ENCODE measurements at places on chromosomes 5 and 9.

DNA sequence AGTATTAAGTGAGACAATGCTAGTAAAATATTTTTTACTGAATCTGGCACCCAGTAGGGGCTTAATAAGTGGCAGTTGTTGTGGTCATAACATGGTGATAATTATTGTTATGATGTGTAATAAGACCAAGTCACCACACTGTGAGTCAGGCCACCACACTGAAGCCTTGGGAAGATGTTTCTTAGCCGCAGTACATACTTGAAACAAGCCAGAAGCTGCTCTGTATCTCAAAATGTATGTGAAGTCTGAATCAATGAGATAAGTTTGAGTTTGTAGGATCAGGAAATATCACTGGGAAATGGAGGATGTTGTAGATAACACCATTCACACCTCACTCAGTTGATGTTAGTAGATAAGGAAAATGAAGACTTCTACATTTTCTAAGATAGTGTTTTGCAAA, 51.3 kb upstream of the PTPN3 start:
- DNase-seq = no peak

GRCh38 chr9:137107982-137108381, 6.6 kb downstream of the DPP7 start:
- no peak for DNase-seq

DNA sequence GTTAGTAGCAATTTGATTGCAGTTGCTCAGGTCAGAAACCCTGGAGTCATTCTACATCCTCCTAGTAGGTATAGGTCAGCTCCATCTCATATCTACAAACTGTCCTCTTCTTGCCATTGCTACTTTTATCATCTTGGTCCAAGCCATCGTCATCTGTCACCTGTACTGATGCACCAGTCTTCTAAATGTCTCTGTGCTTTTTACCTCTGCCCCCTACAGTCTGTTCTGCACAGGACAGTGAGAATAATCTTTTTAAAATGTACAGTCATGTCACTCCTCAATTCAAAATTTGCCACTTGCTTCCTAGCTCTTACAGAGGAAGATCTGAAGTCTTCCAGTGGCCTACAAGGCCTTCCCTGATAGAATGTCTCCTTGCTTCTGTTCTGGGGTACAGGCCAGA, 6.8 kb downstream of the NNT start:
- DNase-seq = no peak

GRCh38 chr9:20906326-20906725, 125.1 kb downstream of the HACD4 start:
- DNase-seq = no peak

DNA sequence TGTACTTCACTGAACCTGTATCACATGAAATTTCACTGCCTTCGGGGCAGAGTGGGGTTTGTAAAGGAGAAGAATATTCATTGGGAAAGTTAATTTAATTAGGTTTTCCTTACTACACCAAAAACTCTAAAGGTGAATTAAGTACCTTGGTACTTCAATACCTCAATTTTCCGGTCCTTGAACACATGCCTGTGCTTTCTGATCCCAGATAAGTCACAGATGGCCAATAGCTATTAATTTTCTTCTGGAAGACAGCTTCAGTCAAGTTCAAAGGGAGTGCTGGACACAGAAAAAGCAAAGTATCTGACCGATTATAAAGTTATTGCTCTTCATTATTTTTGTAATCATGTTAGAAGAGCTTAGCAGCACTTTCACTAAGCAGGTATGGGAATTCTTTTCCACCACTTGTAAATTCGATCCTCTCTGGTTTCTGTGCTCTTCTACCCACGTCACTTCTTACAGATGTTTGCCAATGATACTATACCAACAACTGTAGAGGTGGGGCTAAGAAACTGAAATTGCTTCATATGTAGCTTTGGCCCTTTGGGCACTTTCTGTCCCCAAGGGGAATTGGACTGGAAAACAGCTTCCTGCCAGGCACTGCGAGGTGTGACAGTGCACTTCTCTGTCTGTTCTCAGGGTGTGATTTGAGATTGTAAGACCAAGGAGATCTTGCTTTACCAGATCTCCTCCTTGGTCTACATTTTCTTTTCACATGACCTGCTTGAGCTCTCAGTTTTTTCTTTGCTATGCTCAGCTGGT, 164.0 kb downstream of the CCDC192 start:
- no peak for DNase-seq

DNA sequence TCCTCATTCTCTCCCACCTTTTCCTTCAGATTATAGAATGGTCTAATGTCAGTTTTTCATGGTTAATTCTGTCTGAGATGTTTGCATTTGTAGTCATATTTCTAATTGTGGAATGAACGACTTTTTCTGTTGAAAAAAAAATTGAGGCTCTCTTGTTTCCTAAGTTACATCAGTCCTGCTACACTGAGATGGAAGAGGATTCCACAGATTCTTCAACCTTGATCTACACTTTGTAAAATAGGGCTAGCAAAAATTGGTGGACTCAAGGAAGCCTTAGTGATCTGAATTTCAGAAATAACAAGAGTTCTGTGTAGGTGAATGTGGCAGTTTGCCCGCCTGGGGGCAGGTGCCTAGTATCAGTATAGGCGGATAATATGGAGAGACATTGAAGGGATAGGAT, 51.9 kb downstream of the ERBIN start:
- DNase-seq = no peak

DNA sequence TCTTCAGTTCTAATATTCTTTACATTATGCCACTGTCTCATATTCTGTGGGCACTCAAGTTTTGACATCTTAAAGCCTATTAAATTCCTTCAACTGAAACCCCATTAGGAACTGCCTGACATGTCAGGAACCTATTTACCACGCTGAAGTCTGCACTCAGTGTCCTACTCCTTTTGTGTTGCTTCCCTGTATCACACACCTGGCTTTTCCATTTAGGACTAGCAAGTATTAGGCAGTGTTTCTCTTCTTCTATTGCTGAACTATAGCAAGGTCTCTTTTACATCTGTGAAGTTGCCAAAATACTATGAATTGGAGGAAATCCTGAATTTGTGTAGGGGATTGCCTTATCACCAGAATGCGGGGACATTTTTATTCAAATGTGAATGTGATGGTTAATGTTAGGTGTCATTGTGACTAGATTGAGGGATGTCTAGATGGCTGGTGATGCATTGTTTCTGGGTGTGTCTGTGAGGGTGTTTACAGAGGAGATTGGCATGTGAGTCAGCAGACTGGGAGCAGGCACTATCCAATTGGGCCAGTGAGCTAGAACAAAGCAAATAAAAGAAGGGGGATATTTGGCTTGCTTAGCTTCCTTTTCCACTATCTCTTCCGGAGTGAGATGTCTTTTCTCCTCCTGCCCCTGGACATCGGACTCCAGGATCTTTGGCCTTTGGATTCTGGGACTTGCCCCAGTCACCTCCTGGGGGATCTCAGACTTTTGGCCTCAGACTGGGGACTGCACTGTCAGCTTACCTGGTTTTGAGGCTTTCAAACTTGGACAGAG, 21.2 kb upstream of the VCAN start:
- no peak for DNase-seq

DNA sequence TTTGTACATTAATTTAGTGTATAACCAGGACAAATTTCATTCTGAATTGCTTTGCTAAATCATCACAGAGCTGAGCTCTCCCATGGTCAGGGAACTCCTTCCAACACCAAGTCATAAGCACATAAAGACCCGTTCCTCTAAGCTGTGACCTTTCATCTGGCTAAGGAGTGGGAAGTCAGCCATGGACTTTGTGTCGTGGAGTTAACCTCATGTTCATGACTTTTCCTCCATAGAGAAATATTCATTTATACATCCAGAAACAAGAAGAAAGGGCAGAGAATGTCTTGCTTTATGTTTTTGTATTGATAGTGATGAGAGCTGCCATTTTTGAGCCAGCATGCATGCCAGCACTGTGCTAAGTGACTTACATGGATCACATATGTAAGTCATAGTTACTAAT, 97.5 kb downstream of the INIP start:
- no peak for DNase-seq

DNA sequence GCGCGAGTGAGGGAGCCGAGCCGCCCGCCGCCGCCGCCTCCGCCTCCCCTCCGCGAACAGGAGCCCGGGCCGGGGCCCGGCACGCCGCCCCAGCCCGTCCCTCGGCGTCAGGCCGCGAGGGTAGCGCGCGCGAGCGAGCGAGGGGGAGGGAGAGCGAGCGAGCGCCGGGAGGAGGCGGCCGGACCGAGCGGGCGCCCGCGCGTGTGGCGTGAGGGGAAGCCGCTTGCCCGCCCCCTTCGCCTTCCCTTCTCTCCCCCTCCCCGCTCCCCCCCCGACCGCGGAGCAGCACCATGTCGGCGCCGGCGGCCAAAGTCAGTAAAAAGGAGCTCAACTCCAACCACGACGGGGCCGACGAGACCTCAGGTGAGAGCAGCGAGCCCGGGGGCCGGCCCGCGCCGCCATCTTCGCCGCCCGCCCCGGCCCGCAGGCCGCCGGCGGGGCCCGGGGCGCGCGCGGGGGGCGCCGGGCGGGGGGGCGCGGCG, 312 bp downstream of the SET start:
- no peak for DNase-seq

DNA sequence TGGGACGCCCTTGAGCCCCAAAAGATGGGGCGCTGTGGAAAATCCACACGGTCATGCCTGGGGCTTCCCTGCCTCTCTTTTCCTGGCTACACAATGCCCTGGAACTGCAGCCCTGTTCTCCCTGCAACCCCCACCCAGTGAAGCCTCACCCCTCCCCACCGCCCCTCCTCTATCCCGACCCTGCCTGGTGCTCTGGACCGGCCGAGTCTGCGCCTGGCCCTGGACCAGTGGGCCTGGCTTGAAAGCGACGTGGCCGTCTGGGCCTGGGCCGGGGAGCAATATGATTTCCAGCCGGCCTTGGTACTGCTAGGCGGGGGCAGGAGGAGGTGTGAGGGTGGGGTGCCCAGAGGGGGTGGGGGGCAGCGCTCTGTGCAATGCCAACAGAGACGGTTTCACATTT, 71.0 kb upstream of the RNU6ATAC start:
- no peak for DNase-seq

DNA sequence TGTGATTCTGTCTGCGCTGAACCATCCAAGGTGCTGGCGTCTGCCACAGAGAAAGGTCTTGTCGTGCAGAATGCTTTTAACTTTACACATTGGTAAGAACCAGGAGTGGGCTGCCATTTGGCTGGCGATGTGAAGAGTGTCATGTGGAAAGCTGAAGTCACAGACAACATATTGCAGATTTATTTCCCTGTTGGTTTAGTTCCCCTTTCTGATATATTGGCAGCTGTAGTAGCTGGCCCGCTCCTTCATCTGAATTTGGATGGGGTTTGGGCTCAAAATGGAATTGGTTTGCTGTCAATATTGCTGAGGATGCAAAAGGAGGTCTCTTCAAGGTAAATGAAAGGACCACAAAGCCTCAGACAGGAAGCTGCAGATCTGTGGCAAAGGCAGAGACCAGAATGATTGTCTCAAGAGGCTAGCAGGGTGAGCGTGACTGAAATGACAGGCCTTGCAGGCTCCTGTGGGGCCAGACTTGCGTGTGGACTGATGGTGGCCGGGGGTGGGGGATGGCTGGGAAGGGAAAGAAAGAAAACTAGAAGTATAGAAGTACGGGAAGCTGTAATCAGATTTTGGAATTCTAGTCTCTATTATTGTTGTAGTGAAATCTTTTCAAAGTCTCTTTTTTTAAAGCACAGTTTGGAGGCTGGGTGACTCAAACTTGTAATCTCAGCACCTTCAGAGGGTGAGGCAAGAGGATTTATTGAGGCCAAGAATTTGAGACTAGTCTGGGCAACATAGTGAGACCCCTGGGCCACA, 25.1 kb upstream of the CD180 start:
- DNase-seq = no peak

- DNase-seq = no peak
These were observed 68.7 kb upstream of the RNU6ATAC start for GRCh38 chr9:134233022-134233421.

DNA sequence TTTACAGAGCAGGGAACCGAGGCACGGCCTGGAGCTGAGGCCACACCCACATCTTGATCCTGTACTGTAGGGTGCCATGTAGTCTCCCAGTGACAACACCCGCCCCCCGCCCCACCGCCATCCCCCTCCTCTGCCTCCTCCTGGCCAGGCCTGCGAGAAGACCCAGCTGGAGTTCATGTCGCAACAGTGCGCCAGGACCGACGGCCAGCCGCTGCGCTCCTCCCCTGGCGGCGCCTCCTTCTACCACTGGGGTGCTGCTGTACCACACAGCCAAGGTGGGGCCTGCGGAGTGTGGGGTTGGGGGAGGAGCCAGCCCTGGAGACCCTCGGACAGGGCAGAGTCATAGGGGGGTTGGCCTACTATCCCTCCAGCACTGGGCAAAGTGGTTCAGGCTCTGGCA, 14.5 kb downstream of the ADAMTS13 start:
- DNase-seq = no peak

DNA sequence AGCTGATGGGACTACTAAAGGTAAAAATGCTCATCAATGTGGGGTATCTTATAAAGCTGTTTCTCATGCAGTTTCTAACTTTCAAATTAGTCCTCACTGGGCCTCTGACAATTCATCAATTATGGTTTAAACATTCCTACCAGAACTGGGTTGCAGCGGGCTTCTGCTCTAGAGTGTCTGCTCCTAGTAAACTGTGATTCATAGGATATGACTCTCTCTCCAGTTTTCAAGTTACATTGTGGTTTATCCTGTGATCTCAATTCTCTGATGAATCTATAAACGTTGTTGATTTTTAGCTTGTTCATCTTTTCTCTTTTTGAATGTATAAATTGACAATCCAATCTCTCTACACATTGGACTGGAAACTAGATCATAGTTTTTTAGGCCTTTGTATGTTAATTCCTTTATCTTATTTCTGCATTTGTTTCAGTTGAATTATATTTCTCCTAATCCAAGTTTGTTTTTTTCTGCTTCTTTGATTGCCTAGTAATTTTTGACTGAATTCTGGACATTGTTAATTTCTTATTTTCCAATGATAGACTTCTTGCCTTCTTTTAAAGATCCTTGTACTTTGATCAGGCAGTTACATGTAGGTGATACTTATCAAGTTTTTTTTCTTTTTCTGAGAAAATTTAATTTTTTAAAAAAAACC, 822.6 kb downstream of the TLE1 start:
- DNase-seq = no peak

DNA sequence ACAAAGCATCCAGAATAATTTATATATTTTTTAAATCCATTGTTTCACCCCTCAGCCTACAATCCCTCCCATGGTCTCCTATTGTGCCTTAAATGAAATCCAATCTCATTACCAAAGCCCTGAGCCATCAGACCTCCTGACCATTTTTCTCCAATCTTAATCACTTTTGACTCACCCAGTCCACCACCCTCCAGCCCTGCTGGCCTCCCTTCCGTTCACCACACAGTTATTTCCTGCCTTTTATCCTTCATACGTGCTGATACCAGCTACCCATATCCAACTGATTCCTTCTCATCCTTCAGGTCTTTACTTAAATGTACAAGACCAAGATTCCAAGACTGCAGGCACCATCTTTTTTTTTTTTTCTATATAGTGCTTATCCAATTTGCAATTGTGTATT, 1026.7 kb upstream of the DMAC1 start:
- DNase-seq = no peak

DNA sequence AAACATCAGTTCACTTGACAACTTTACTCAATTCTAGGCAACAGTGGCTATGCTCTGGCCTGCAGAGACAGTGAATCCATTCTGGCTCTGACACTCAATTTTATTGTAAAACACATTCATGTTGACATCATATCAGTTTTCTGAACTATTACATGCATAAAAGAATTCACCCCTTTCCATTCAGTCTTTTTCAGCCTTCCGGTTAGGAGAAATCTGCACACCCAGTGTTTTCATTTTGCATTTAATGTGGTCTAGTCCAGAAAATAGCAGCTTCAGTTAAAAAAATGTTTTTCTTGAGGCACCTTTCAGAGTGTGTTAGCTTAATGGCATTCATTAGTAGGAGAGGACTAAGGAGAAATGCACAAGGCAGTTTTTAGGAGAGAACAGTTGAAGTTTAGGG, 95.1 kb downstream of the PBX3 start:
- no peak for DNase-seq
